Stimulated activated naive CD4-positive, alpha-beta T cell (primary cell): ENCODE measurements at places on chromosomes 6 and 20.
A peak's percentile ranks its signal among the peaks of the same experiment; 100 is the strongest.

GRCh38 chr6:10163203-10163962, 251.5 kb downstream of the TFAP2A start:
- no peak for DNase-seq

DNA sequence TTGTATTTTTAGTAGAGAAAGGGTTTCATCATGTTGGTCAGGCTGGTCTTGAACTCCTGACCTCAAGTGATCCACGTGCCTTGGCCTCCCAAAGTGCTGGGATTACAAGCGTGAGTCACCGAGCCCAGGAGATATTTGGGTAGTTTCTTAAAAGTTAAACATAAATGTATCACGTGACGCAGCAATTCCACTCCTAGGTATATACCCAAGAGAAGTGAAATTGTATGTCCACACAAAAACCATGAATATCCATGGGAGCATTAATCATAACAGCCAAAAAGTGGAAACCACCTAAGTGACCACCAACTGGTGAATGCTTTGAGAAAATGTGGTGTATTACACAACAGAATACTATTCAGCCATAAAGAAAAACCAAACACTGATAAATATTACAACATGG, 164.8 kb downstream of the MRPL14 start:
- DNase-seq: no peak

GRCh38 chr6:12280902-12281301, 9.3 kb upstream of the EDN1 start:
- no peak for DNase-seq

DNA sequence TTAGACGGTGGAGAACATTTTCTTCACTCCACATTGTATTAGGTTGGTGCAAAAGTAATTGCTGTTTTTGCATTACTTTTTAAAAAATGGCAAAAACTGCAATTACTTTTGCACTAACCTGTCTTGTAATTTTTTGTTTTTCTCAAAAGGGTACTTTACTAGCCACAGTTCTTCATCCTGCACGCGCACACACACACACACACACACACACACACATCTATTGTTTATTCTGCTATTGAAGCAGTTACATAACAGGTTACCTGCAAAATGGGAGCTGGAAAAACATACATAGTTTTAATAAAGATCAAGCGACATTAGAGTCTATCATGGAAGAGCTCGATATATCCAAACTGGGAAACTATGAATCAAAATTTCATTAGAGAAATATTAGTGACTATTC, 235.2 kb downstream of the SIM1 start:
- DNase-seq: no peak

- DNase-seq: no peak
Observed at GRCh38 chr20:35363190-35363589, 48.6 kb downstream of the UQCC1 start.

- DNase-seq: peak; percentile 22
Observed at GRCh38 chr6:166989427-166990032, 9.7 kb upstream of the CEP43 start.

GRCh38 chr6:1047981-1048541, 263.8 kb upstream of the FOXQ1 start:
- no peak for DNase-seq

GRCh38 chr6:390914-391558, 516 bp upstream of the IRF4 start:
- peak; percentile 27 for DNase-seq

- no peak for DNase-seq
Observed at GRCh38 chr20:47237715-47238114, 118.8 kb downstream of the ZMYND8 start.

DNA sequence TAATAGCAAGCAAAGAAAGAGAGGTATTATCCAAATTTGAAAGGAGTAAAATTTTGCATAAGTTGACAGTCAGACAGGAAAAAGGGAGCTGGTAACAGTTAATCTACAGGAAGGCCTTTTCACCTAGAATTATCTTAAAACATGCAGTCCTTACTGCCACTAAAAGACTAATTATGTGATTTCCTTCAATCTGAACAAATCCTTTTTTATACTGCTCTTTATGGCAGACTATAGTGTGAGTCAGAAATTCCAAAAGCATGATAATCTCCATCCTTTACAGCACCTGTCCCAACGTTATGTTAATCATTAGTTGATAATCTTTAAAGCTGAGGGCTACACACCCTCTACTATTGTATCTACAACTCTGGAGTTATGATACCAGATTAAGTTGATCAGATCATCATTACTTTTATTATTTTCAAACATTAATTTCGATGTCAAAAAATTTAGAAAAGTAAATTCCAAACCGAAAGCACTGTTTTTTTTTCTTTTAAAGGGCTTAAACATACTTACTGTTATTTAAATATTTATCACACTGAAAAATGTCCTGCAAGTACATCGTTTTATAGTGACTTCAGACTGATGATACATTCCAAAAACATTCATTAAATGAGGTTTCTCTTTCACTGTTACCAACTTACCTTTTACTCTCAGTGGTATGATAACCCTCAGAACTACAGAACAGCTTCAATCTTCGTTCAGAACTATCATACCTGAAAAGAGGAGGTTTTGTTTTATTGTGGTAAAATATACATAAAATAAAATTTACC, 33.2 kb upstream of the AKAP7 start:
- no peak for DNase-seq

- no peak for DNase-seq
Observed at GRCh38 chr6:7763881-7764280, 38.0 kb downstream of the BMP6 start.

- no peak for DNase-seq
Observed at GRCh38 chr20:31988430-31989015, 20.6 kb downstream of the XKR7 start.

DNA sequence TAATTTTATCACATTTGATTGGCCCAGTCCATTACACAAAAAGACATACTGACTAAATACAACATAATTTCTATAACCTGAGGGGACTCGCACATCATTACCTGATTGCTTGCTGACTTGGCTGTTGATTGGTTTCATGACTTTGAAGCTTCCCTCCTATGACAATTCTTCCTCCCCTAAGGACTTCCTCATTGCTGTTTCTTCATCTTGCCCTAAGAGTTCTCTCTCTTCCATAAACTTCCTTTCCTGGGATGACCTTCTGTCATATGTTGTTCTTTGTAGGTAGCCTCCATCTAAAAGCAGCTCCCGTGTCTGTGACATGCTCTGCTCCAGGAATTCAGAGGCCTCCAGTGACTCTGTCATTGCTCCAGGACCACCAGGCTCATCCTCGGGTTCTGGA, 22.6 kb downstream of the RSPH3 start:
- DNase-seq: no peak

GRCh38 chr6:152859225-152859624, 108.6 kb downstream of the VIP start:
- DNase-seq: no peak

DNA sequence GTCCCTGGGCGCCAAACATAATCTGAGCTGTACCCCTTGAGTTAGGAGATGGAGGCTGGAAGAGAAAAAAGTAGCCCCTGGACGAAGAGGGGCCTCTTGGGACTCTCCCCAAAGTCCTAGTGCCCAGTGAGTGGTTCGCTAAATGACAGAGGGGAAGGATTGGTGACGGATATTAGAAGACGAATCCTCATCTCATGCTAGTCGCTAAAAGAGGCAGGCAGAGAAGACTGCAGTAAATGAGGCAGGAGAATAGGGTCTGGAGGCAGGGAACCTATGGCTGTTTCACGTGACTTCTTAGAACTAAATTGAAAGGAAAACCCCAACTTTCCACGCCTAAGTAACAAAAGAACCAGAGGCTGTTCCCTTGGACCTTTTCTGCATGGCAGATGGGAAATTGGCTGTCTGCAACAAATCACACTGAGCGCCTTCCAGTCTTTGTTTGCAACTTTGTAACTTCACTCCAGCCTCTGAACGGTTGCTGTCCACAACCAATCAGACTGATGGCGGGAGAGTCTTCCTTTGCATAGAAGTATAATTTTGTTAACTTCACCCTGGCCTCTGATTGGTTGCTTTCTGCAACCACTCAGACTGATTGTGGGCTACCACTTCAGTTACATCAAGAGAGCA, 731 bp upstream of the RBL1 start:
- DNase-seq: no peak

DNA sequence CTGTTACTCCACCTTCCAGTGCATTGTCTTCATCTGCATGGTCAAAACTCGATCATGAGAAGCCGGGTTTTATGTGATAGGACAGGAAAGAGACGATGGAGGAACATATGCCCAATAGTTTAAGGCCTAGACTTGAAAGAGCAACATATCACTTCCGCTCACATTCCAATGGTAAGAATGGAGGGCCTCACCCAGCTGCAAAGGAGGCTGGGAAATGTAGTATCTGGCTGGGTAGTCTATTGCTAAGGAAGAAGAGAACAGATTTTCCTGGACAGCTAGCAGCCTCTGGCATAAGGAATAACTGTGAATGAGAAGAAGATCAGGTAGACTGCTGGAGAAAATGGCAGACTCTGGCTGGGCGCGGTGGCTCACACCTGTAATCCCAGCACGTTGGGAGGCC, 19.2 kb downstream of the FITM2 start:
- no peak for DNase-seq

GRCh38 chr6:66538551-66539135, 831.6 kb upstream of the EYS start:
- DNase-seq: no peak

DNA sequence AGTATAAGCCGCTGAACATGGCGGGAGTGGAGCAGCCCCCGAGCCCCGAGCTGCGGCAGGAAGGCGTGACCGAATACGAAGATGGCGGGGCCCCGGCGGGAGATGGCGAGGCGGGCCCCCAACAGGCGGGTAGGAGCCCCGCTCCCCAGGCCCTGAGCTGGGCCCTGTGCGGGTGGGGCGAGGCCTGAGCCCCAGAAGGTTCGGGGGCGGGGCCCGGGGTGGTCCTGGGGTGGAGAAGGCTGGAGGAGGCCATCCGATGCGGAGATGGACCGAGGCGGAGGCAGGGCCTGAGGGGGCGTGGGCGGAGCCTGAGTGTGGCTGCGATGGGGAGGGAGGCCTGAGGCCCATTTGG, 7.1 kb downstream of the L3MBTL1 start:
- DNase-seq: no peak

GRCh38 chr6:164273491-164273890, 859.0 kb downstream of the QKI start:
- no peak for DNase-seq

- peak; percentile 73 for DNase-seq
Observed at GRCh38 chr6:158849899-158850806, 31.0 kb upstream of the EZR start.

- no peak for DNase-seq
Observed at GRCh38 chr6:169859401-169859977, 108.1 kb downstream of the ERMARD start.

GRCh38 chr6:168381726-168382458, 59.1 kb upstream of the SMOC2 start:
- no peak for DNase-seq
